ENCODE measurements at places on chromosomes 6 and 20.

GRCh38 chr6:90894285-90895130 lies 307.6 kb upstream of the MAP3K7 start:
- no peak for DNase-seq

DNA sequence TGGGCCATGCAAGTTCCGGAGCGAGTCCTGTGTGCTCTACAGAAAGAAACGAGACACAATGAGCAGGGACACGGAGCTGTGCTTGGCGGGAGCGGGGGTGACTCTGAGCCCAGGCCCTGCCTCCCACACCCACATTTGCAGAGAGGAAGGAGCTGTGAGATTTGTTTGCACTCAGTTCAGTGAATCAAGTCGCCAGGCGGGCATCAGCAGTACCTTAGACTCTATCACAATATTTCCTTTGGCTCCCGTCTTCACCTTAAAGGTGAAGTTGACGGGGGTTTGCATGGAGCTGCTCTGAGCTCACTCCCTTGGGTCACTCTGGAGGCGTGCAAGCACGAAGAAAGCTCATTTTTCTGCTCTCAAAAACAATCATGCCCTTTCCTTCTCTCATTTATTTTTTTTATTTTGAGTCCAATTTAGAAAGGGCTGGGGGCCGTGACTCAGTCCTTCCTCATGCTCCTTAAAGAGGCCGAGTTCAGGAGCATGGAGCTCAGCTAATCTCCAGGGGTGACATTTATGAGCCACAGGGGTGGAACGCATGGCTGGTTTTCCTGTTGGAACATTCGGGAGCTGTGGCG lies 188.2 kb downstream of the NFATC2 start:
- DNase-seq, result no peak

DNA sequence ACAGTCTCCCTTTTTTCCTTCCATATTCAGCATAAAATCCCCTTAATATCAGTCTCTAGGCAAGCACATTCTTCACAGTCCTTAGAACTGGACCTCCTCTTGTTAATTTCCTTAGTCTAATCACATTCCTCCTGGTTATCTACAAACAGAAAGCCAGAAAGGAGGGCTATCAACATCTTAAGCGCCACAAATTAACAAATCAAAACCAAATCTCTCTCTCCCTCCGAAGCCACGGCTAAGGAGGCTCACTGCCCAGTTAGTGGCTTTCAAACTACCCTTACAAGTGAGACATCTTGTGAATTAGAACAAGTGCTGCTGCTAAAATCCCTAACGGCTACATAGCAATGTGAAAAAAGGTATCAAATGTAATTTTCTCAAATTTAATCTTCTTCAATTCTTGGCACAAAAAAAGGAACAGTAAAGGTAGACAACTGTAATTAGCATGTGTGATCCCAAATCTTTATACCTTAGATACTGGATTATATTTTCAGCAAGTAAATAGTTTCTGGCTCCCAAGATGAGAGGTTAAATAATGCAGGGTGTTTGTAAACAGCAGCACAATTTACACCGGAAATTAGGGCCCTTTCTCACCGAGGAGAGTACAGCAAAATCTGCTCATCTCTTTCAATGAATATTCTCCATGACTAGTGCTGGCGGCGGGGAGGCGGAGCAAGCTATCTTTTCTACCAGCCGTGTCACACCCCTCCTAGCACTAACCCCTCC lies 1.4 kb upstream of the TRIM39 start:
- DNase-seq, result peak; percentile 65

DNA sequence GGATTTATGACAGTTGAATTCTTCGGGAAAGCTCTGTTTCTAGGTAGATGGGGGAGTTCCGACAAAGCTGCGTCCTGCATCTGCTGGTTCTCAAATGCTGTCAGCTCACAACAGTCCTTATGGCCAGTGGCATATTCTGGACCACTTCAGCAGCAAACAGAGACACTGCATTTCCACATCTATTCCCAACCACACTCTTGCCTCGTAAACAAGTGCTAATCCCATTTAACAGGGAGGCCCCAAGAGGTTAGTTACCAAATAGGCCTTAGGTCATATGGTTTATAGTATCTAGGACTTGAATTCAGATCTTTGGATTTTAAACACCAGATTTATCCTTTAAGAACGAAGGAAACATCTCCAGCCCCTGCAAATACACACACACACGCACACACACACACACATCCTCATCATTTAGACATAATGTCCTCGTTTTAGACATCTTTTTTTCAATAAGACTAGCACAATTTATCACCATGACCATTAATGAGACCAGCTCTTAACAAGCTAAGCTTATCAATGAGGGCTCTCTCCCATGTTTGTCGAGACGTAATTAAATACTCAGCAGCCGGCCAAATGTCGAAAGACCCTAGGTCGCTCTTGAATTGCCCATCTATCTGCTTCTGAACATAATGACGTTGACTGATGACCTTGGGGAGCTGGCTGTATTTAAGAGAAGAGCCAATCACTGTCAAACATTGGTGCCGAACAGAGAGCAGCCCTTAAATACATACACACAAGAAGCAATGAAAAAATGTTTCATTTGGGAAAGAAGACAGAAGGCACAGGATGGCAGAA lies 84.5 kb downstream of the PSMG4 start:
- DNase-seq, result no peak

GRCh38 chr20:41155261-41155660 lies 17.9 kb downstream of the PLCG1 start:
- DNase-seq, result no peak

- DNase-seq, result peak; percentile 51
These were observed 26.8 kb downstream of the HLA-E start for GRCh38 chr6:30515944-30516753.

- DNase-seq, result no peak
These were observed 333.8 kb downstream of the CDH26 start for GRCh38 chr20:60292001-60292520.

GRCh38 chr6:20402342-20403069 lies 827 bp downstream of the E2F3 start:
- DNase-seq, result no peak

DNA sequence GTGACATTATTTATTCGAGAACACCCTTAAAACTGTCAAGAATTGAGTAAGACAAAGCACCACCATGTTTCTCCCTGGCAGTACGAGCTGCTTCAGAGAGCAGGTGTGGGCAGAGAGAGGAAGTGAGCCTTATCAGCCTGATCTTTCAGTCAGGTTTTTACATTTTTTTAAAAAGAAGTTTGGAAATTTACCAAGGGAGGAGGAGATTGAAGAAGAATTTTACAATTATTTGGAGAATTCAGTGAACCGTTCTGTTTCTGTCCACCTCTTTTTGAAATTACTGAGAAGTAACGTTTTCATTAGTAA lies 75.5 kb downstream of the ZDHHC14 start:
- DNase-seq, result no peak

DNA sequence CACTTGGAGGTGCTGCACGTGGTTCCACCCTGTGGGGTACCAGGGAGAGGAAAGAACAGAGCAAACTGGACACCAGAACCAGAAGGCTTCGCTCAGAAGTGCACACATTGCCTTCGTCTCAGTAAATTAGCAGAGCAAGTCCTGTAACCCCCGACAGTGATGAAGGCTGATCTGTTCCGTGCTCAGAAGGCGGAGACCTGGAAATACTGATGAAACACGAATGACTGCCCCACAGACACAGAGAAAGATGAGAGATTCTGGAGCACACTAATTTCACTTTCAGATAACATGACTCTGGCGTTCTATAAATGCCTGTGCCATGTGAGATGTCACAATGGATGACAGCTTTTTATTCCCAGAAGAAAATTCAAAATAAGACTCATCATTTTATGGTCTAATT lies 44.2 kb upstream of the CCR6 start:
- DNase-seq, result no peak

DNA sequence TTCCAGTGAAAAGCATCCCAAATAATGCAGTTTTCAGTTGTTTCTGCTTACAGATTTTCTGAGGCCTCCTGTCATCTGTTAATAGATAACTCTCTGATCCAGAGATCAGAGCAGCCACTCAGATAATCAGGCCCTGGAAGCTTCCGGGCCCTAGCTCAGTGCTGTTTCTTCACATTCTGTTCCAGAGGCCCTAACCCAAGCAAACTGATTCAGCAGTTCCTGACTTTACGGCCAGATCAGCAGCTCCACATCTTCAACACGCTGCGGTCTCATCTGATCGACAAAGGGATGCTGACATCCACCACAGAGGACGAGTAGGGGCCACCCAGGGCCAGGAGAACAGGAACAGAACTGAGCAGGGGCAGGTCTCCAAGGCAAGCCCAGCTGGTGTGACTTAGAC lies 63.1 kb downstream of the CDS2 start:
- DNase-seq, result no peak

DNA sequence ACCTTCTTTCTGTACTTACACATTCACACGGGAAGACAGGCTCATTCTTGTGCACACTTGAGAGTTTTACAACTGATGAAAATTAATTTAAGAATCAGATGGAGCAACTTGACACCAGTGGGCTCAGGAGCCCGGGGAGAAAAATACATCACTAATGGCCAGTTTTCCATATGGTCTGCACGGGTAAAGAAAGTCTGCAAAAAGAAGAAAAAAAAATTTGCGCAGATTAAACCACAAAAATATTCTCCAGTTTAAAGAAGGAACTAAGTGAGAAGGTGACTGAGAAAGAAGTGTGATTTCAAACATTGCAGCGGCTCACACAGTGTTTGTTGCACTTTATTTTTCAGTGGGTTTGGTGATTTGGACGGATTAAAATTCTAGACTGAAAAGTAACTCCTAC lies at the start of gene TULP4:
TULP4 (plus strand) TSS at position 301 of the 400 bp plus-strand sequence. CDS start 1,552 bp downstream, outside the sequence.
- DNase-seq, result no peak

- no peak for DNase-seq
These were observed 837.6 kb downstream of the HACE1 start for GRCh38 chr6:104022126-104022525.

- no peak for DNase-seq
These were observed 28.7 kb downstream of the SDCBP2 start for GRCh38 chr20:1300083-1300840.

DNA sequence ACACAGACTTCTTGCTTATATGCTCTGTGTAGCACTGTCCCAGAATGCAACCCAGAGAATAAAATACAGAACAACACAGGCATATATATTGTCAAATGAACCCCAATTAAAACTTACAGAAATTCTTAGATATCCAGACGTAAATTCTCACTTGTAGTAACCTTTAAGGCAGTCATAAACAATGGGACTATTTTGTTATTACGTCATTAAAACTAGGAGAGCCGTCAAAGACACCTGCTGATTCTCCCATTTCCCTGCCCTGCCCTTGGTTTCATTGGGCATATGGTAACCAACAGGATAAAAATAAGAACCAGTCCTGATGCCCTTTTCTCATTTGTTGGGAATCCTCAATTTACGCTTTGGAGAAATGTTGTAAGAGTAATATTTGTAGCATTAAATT lies 871.3 kb upstream of the EYS start:
- no peak for DNase-seq

DNA sequence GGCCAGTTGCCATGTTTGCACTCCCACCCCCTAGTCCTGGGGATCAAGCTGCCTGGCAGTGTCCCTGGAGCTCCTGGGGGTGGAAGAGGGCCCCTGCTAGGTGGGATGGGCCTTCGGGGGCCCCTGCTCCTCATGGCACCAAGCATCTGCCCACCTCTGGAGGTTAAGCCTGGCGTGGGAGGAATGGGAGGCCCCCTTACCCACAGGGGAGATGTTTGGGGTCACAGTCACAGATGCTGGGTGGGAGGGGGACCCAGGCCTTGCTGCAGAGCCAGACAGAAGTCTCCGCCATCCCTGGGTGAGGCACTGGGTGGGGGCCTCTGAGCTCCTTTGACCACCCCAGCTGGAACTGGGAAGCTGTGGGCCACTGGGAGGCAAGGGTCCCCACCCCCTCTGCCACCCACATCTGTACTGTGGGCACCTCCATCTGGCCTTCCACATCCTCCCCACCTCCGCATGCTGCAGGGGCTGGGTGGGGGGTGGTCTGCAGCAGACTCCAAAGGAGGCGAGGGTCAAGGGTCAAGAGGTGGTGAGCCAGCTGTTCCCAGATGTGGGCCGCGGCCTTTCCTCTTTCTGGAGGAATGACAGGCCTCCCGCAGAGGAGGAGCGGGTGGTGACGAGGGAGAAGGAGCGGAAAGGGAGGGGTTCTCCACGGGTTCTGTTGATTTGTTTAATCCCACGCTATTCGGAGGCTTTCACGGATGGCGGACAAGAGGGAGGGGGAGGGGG lies 41.5 kb downstream of the YTHDF1 start:
- DNase-seq, result no peak

DNA sequence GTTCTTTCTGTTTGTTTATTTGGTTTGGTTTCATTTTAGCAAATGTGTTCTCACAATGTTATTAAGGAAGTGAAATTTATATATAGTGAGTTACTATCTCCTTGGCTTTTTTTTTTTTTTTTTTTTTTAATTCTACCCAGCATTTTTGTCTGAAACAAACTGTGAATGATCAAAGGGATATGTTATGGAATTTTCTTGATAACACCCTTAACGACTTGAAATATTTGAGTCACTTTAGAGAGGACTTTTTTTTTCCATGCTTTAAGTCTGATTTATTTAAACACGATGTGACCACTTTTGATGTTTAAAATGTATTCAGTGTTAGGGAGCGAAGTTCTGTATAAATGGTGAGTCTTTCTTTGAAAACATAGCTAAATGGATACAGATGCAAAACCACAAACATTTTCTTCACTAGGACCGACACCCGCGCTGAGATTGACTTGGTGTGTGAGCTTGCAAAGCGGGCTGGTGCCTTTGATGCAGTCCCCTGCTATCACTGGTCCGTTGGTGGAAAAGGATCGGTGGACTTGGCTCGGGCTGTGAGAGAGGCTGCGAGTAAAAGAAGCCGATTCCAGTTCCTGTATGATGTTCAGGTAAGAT lies 149.7 kb downstream of the MTHFD1L start:
- no peak for DNase-seq

- DNase-seq, result no peak
These were observed 170.7 kb downstream of the TAF4 start for GRCh38 chr20:61895016-61895415.

DNA sequence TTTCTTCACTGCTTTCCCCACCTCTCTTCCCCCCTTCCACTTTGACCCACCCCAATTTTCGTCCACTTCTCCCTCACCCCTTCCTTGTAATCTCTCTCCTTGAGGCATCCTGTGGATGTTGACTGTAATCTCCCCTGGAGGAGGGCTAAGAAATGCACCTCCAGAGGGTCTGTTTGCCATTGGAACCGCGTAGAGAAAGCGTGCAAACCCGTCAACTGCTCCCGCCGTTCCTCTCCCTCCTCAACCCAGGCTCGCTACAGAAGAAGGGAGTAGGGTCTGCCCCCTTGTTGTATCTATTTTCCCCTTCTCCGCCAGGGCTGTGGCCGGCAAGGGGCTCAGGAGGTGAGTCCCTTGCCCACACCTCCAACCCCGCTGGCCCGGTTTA lies 502 bp upstream of the HTR1E start:
- DNase-seq, result no peak
